ENCODE measurements at places on chromosomes 1 and 21.
A peak's percentile ranks its signal among the peaks of the same experiment; 100 is the strongest.

- DNase-seq, result no peak
Measured at GRCh38 chr1:113488576-113489177, 98.4 kb downstream of the MAGI3 start.

DNA sequence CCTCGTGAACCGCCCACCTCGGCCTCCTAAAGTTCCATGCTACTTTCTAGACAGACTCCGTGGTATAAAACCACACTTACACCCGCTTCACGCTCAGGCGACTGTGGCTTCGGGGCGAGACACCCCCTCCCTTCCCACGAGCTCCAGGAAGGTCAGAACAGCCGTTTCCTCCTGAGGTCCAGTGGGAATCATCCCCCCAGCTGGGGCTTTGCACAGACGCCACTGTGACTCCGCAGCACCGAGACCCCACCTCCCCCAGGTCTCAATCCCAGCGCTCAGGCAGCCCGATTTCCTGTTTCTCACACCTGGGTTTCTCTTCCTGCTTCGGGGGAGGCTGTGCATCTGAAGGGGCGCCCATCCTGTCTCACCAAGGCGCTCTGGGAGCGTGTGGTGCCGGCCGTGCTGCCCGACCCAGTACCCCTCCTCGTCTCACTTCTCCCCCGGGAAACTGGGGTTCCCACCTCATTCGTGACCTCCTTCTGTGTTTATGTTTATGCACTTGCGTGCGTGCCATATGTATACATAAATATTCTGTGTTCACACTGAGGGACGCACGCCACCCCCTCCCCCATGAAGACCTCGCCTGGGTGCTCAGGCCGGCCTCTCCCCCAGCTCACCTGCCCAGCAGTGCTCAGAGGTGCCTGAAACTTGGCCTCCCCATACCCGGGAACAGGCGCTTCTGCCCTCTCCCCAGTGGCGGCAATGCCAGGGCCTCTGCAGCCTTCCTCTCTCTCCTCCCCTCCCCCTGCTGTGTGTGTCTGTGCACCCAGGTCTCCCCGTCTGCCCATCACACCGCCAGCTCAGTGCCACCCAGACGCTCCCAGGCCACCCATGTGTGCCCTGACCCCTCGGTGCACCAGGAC is 14.6 kb downstream of the SLC35E2B start:
- DNase-seq, result no peak

- DNase-seq, result peak; percentile 83
Measured at GRCh38 chr21:38811257-38811656, 5.5 kb downstream of the ETS2 start.

- peak; percentile 32 for DNase-seq
Measured at GRCh38 chr21:38645282-38645681, 147.0 kb upstream of the ERG start.

GRCh38 chr1:209609041-209609790 is 25.7 kb downstream of the CAMK1G start:
- no peak for DNase-seq

DNA sequence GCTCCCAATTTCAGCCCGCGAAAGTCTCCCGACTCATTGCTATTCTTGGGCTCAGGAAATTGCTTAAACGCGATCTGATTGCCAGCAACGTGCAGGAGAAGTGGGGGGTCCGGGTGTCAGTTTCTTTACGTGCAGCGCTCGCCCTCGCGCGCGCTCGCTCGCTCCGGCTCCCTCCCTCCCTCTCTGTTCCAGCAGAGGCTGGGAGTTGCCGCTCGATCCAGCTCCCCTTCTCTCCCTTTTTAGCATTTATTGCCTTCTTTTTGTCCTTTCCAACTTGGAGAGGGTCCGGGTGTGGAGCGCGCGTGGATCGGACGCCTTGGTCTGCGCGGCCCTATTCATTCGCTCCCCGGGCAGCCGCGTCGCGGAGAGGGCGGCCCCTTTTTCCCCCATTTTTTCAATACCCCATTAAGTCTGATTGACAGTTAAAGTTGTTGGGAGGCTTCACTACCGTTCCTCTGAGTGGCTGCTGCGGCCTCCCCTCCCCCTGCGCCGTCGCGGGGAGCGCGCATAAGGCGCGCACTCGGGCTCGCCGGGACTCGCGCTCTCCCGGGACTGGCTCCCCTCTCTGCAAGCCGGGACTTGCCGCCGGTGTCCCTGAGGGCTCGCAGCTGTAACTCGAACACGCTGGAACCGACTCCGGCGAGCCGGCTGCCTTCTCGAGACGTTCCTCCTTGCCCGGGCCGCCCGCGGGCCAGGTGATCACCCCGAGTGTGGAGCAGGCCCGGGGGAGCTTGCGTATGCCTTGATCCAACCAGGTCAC is at the start of gene DHRS3:
TSS of gene DHRS3 (minus strand) at position 310 of the 760 bp plus-strand sequence. CDS start 862 bp downstream, outside the sequence.
- peak; percentile 75 for DNase-seq

- peak; percentile 35 for DNase-seq
Measured at GRCh38 chr1:44842862-44843655, at the start of gene PTCH2. Gene PTCH2, minus strand, starts transcription at chr1:44843253. Its CDS starts 321 bp downstream, at chr1:44842932.

All from GM04504 (cell line).